Spinal cord (tissue), 10 donors: ENCODE measurements at places on chromosomes 7 and 10. TPM values are rescaled to one million over a fixed set of nuclear protein-coding genes. Genes with fewer than 3 reads are reported as not detected.
A peak's percentile ranks its signal among the peaks of the same experiment; 100 is the strongest.

DNA sequence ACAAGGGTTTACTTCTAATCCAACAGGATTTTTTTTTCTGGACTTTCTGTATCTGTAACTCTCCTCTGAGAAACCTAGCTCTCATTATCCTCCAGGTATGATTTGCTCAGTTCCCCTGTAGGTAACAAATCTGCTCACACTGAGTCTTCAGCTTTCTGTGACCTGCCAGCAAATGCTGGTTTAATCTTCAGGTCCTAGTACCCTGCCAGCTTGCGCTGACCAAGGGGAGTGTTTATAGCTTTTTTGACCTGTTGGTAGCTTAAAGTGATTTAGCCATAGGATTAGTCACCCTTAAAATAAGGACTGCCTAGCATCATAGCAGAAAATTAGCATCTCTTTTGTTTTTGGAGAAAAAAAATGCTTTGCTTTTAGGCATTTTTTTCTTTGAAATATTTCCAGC is 22.4 kb downstream of the SND1 start:
- DNase-seq: no peak
- H3K27me3 ChIP-seq: no peaks in the 10 kb centered on the region
- H3K4me3 ChIP-seq: no peak overlapping the region
- H3K27ac ChIP-seq: no peak overlapping the region
- peaks cover 6% of the 10 kb centered on the region for H3K4me1 ChIP-seq

DNA sequence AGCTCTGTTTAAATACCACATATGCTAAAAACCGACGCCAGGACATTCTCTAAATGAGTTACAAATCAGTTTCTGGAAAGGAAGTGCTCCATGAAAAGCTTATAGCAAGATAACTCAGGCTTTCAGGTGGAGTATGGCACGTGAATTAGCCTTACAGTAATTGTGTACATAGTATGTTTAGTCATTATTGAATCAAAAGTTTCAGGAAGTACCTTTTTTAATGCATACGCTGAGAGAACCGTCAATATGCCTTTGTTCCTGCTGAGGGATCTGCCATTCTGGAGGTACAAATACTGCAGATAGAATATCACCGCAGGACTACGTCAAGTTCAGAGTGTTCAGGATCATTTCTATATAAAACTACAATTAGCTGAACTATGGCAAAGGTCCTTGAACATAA is 45.7 kb downstream of the ANKMY2 start:
- peaks cover 11% of the 10 kb centered on the region for H3K36me3 ChIP-seq
- DNase-seq: no peak
- no peaks in the 10 kb centered on the region for H3K4me1 ChIP-seq

- H3K27ac ChIP-seq: no peak overlapping the region
- no peak overlapping the region for H3K4me3 ChIP-seq
- H3K4me1 ChIP-seq: peaks cover 69% of the 10 kb centered on the region
- peaks cover 28% of the 10 kb centered on the region for H3K36me3 ChIP-seq
- no peaks in the 10 kb centered on the region for H3K27me3 ChIP-seq
Measured at GRCh38 chr10:49109669-49110340, 5.5 kb downstream of the VSTM4 start.

DNA sequence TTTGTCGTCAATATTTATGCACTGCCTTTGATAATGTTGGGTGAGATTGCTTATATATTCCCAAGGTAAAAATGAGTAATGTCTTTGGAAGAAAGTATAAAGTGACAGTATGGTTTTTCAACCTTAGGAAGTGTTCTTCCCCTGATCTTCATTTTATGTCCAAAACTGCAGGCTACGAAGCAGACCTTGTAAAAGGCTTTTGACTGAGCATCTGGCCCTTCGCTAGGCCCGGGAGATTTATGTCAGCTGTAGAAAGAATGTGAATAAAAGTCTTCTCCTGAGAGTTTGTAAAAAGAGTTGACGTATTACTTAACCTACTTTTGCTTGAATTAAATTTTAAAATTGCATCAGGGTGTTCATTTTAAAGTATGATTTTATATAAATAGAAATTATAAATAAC is 116.8 kb downstream of the CPED1 start:
- no peak for DNase-seq
- H3K4me3 ChIP-seq: no peak overlapping the region
- H3K27me3 ChIP-seq: no peaks in the 10 kb centered on the region

DNA sequence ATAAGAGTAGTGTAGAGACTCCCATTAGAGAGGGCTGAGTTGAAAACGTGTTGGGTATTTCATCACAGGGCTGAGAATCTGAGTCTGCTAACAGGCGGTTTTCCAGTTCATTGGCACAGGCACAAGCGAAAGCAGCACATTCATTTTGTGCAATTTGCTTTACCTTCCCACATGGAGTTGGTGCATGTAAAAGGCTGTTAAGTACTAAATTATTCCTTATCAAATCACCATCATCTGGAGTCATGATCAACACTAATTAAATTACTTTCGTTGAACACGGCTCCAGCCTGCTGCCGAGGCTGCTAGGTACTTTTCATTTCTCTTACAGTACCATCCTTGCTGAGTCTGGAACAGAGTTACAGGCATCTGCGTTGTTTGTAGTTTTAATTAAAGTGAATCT is 43.8 kb downstream of the ETV1 start:
- H3K4me1 ChIP-seq: no peaks in the 10 kb centered on the region
- H3K27me3 ChIP-seq: no peaks in the 10 kb centered on the region
- no peaks in the 10 kb centered on the region for H3K36me3 ChIP-seq
- H3K27ac ChIP-seq: no peak overlapping the region

DNA sequence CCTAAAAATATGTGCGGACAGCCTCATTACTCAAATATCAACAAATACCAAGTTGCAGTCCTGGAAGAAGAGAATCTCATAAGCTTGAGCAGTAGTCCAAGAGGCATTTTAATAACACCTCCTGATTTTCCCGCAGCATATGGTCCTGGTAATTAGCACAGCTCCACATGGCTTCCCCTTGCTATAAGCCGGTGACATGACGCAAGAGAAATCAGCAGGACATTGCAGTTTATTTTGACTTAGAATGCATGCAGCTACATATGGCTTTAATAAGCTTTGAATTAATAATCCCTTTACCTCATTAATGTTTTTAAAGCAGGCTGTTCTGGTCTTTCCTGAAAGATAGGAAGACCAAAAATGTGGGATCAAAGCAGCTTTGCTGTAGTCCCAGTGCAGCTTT is 137.6 kb downstream of the RAMP3 start:
- no peaks in the 10 kb centered on the region for H3K36me3 ChIP-seq
- no peaks in the 10 kb centered on the region for H3K27me3 ChIP-seq
- DNase-seq: no peak

- DNase-seq: no peak
- H3K4me1 ChIP-seq: peaks cover 8% of the 10 kb centered on the region
- no peak overlapping the region for H3K4me3 ChIP-seq
- H3K27me3 ChIP-seq: no peaks in the 10 kb centered on the region
- H3K27ac ChIP-seq: no peak overlapping the region
- no peaks in the 10 kb centered on the region for H3K36me3 ChIP-seq
Measured at GRCh38 chr7:127847641-127848040, 183.6 kb downstream of the LRRC4 start.

DNA sequence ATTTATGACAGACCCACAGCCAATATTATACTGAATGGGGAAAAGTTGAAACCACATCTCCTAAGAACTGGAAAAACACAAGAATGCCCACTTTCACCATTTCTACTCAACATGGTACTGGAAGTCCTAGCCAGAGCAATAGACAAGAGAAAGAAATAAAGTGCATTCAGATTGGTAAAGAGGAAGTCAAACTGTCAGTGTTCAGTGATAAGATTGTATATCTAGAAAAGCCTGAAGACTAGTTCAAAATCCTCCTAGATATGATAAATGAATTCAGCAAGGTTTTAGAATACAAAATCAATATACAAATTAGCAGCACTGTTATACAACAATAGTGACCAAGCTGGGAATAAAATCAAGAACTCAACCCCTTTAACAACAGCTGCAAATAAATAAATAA is 6.9 kb upstream of the ZNF138 start:
- H3K36me3 ChIP-seq: no peaks in the 10 kb centered on the region
- no peak overlapping the region for H3K4me3 ChIP-seq
- no peak overlapping the region for H3K27ac ChIP-seq
- no peaks in the 10 kb centered on the region for H3K4me1 ChIP-seq
- DNase-seq: no peak
- no peaks in the 10 kb centered on the region for H3K27me3 ChIP-seq

DNA sequence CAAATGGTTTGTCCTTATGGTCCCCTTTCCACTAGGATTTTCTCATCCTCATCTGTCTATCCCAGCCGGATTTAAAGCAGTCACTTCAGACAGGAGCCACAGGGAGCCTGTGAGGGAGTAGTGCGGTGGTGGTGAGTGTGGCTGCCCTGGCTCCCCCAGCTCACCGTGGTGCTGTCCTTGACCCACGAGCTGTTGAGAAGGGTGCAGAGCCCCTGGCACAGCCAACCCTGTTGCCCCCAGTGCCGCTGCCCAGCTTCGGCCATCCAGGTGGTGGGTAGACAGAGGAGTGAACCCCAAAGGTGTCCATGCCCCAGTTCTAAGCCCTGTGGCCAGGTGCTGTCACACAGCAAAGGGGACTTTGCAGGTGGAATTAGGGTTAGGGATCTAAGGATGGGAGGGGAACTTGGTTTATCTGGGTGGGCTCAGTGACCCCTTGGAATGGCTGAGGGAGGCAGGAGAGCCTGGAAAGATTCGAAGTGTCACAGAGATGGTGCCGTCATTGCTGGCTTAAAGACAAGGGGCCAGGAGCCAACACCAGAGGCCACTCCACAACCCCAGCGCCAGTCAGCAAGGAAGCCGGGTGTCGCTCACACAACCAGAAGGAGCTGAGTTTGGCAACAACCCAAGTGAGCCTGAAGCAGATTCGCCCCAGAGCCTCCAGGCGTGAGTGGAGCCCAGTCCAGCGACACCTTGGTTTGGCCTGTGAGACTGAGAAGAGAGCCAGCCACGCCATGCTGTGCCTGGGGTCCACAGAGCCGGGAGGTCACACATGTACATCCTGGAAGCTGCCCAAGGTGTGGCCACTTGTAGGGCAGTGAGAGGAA is 142.4 kb downstream of the ADCY1 start:
- peaks cover 67% of the 10 kb centered on the region for H3K36me3 ChIP-seq
- no peaks in the 10 kb centered on the region for H3K4me1 ChIP-seq
- H3K27me3 ChIP-seq: no peaks in the 10 kb centered on the region

GRCh38 chr7:20407585-20408466 is 77.1 kb downstream of the ITGB8 start:
- H3K4me1 ChIP-seq: peaks cover 22% of the 10 kb centered on the region
- DNase-seq: no peak
- H3K36me3 ChIP-seq: peaks cover 3% of the 10 kb centered on the region
- peak overlapping the region; percentile 0 for H3K27ac ChIP-seq

DNA sequence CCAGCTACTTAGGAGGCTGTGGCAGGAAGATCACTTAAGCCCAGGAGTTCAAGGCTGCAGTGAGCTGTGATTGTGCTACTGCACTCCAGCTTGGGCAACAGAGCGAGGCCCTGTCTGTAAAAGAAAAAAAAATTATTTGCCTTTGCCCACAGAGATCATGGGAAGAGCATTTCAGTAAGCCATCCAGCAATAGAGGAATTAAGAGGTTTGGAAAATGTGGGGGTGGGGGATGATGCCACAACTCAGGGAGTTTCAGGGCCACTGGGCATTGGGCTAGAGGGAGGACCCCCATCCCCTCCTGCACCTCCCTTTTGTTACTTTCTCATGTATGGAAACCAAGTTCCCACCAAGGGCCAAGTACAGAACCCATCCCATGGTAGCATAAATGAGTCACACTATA is 38.4 kb downstream of the SVIL start:
- no peak overlapping the region for H3K4me3 ChIP-seq
- H3K4me1 ChIP-seq: peaks cover 6% of the 10 kb centered on the region
- no peaks in the 10 kb centered on the region for H3K27me3 ChIP-seq

DNA sequence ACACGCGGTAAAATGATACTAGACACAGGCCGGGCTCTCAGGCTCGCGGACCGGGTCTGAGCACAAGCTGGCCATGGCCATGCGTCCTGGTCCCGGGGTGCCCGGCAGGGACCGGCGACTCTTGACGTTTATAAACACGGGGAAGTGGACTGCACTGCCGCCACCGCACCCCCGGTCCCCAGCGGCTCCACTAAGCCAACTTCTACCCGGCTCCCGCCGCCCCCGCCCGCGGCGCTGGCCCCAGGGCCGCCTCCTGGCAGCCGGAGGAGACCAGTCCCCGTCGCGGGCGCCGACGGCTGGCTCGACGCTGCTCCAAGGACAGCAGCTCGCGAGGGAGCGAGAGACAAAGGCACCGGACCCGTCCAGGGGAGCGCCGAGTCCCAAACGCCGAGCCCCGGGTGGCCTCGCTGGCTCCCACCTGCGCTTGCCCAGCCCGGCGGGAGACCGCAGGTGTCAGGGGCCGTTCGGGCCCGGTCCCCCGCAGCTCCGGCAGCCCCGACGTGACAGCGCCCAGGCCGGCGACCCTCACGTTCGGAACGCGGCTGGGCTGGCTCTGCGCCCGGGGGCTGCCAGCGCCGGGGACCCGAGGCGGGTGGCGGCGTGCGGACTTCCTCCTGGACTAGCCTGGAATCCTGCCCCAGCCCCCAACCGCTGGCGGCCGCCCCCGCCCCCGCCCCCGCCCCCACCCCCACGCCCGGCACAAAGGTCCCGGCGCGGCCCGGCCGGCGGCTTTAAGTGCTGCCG is 517 bp downstream of the ITGB1 start:
- H3K4me1 ChIP-seq: no peaks in the 10 kb centered on the region
- no peak for DNase-seq
- peak overlapping the region; percentile 48 for H3K27ac ChIP-seq

- no peak overlapping the region for H3K27ac ChIP-seq
- peaks cover 73% of the 10 kb centered on the region for H3K27me3 ChIP-seq
- H3K4me3 ChIP-seq: no peak overlapping the region
- H3K36me3 ChIP-seq: no peaks in the 10 kb centered on the region
- H3K4me1 ChIP-seq: peaks cover 19% of the 10 kb centered on the region
Measured at GRCh38 chr10:100717166-100717565, 28.2 kb upstream of the PAX2 start.

DNA sequence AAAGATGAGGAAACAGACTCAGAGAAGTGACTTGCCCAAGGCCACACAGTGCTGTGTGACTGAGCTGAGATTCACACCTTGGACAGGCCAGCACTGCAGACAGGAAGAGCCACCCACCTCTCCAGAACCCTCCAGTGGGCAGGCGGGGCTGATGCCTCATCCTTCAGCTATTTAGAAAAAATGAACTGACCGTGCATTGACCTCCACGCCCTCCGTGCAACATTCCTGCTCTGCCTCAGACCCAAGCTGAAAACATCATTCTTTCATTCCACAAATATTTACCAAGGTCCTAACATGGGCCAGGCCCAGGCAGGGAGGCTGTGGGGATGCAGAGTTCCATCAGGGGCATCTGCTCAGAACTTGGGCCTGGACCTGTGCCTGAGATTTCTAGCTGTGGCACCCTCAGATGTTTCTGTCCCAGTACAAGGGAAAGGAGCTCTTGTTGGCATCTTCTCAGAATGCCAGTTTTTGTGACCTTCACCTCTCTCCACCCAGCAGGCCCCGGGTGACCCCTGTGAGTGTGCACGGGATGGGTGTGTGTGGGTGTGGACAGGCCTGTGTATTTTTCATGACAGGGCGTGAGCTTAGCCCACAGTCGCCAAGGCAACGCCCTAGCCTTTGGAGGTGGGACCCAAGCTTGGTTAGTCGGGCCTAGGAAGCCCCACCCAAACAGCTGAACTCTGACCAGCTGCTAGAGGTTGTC is 6.5 kb downstream of the VSIR start:
- H3K27ac ChIP-seq: peak overlapping the region; percentile 65
- DNase-seq: no peak
- peaks cover 2% of the 10 kb centered on the region for H3K36me3 ChIP-seq
- peaks cover 48% of the 10 kb centered on the region for H3K4me1 ChIP-seq
- no peaks in the 10 kb centered on the region for H3K27me3 ChIP-seq

ENTPD7 gene
- 19.0 TPM for total RNA-seq

FBXO24 gene
- 0.40 TPM for total RNA-seq

PLXDC2 gene
- 83.1 TPM for total RNA-seq

GPR26 gene
- total RNA-seq: 1.8 TPM

EPO gene
- total RNA-seq: 0.28 TPM

SORBS1 gene
- total RNA-seq: 129 TPM

SLC39A12 gene
- total RNA-seq: 9.9 TPM
